ENCODE measurements at places on chromosomes 3 and 15.

DNA sequence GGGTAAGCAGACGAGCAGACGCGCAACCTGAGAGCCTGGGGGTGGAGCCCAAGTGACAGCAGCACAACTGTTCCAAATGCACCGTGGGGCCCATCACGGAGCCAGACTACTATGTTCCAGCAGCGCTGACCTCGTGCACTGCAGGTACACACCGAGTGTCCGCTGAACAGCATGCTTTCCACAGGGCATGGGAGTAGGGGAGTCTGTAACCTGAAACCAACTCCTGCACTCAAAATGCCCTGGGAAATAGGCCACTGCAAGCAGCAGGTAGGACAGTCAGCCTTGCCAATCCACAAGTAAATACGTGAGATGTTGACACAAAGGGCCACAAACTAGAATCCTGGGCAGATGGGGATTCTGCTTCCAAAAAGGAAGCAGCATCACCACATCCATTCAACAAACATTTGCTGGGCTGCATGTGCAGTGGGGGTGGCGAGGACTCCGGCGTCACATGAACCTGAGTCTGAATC lies 73.9 kb downstream of the TBC1D2B start:
- no peak for DNase-seq

DNA sequence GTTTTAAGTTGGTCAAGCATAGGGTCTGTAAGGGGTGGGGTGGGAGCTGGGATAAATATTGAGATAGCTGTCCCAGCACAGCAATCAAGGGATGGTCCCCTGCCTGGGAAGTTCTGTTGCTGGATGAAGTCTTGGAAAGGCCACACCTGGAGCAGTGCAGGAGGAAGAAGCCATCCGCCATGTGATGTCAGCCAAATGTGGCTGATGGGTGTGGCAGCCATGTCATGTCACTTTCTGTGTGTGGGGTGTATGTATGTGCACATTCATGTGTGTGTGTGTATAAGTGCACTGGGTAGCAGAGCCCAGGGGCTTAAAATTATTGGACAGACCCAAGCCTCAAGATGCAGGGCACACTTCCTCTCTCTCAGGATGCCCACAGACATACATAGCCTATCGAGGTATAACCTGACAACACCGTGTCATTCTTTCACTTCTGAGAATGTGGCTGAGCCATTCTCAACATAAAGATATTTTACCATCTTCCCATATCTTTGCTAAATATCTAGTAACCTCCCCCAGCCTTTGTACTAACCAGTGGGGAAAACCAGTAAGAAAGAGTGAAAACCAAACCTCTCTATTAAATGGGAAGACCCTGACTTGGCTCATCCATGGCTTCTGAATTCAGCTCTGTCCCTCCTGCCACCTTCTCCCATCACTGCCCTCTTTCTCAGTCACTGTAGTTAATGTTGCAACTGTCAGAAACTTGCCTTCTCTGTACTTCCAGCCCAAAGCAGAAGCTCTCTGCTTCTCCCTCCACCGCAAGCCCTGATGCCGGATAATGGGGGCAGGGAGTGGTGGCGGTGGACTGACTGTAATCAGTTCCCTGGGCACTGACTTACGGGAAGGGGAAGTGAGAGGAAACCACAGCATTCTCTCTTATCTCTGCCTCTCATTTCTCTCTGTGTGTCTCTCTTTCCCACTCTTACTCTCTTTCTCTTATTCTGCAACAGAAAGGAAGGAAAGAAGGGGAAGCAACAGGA lies 11.2 kb downstream of the TNFSF10 start:
- DNase-seq = no peak

- DNase-seq = no peak
Observed at GRCh38 chr15:58260205-58260724, 122.1 kb downstream of the AQP9 start.

DNA sequence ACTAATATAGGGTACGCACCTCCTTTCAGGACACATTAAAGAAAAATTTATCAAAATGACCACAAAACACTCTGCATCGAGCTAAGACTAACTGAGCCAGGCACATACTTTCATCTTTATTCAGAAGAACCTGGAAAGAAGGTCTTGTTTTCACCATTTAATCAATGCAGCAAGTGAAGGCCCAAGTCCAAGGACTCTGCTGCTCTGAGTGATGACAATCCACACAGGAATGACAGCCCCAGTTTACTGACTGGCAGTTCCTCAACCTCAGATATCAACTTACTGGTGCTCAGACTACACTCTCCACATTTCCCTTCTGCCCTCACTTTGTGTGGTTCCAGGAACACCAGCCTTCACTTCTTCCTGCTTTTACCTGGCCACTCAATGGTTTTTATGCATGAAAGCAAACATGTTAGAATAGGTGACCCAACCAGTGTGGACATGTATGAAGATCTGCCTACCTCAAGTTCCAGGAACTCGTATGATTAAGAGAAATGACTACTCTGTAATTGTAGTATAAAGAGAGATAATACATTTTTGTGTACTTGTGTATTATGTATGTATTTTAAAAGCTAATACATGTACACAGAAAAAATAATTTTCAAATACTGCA lies 29.1 kb upstream of the RASA2 start:
- no peak for DNase-seq

DNA sequence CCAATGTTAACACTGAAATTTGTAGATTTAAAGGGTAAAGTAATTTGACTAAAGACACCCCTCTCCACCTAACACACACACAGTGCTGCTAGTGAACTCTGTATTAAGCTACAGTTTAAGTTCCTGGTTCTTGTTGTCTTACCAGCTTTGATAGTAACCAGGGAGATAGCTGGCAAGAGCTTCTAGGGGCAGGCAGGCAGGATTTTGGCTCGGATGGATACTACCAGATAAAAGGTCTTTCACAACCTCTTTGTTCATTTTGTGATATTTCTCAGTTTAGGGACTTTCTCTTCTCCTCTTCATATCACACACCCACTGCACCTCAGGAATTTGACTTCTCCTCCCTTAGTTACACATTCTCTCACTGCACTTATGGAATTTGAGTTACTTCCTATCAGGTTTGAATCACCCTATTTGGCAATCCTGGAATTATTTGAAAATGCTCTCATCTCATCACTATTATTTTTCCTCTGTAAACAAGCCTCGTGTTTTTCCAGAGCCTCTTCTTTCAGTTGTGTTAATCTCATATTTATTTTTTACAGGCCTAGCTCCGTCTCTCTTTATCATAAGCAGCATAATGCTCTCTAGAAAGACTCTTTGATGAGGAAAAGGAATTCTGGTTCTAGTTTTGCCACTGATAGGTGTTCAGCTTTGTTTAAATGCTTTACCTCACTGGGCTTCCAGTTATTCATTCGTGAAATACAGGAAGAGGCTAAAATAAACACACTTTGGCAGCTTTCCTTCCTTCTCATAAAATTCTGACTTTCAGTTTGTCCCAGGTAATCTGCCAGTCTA lies 23.0 kb upstream of the CLDN1 start:
- peak; percentile 94 for DNase-seq

GRCh38 chr3:182509844-182510460 lies 283.4 kb upstream of the ATP11B start:
- no peak for DNase-seq

DNA sequence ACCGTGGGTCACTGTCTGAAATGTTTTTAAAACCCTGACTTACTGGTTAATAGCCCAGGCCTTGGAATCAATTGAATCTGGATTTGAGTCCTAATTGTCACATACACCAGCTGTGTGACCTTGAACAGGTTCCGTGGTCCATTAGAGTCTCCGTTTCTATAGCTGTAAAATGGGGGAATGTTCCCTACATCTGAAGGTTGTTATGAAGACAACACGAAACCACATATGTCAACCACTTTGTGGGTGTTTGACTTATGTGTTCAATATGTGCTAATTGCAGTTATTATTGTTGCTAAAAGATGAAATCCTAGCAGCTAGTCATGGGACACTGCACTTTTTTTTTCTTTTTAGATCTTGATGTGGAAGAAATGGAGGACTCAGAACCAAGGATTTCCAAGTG lies 35.3 kb downstream of the ZBTB38 start:
- peak; percentile 76 for DNase-seq

- no peak for DNase-seq
Observed at GRCh38 chr15:90316139-90316538, 35.9 kb upstream of the ZNF774 start.

DNA sequence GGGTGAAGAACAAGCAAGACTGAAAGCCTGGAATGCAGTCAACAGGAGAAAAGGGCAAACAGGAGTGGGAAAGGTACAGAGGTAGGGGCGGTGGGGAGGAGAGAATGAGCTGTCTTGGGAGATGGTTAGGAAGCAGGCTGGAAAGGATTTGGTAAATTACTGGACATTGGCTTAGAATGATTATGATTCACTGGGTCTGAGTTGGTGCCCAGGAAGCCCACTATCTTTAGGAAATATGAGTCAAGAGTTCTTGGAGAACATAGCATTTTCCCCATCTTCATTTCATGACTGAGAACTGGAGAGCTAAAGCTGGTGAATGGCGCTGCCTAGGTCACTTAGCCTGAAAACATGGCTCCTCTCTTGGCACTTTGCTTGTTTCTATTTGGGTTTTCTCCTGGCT lies 74.7 kb upstream of the C3orf80 start:
- no peak for DNase-seq

GRCh38 chr15:41885321-41885720 lies 8.5 kb downstream of the SPTBN5 start:
- DNase-seq = no peak

- DNase-seq = no peak
Observed at GRCh38 chr3:152096280-152096906, 172.3 kb upstream of the MBNL1 start.

DNA sequence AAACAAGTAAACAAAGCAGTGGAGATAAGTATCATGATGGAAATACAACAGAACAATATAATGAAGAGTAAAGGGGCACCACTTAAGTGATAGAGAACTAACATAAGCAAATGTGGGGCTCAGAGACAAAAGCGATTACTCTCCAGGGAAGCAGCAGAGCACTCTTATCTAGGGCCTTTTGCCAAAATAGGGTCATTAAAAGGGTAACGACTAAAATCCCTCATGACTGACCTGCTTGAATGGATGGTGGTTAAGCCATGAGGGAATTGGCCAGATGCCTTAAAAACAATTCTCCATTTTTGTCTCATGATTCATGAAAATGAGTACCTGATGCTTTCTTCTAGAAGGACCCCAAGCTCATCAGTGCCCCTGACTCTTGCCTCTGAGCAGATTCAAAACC lies 3.2 kb upstream of the SLC7A14 start:
- DNase-seq = no peak

DNA sequence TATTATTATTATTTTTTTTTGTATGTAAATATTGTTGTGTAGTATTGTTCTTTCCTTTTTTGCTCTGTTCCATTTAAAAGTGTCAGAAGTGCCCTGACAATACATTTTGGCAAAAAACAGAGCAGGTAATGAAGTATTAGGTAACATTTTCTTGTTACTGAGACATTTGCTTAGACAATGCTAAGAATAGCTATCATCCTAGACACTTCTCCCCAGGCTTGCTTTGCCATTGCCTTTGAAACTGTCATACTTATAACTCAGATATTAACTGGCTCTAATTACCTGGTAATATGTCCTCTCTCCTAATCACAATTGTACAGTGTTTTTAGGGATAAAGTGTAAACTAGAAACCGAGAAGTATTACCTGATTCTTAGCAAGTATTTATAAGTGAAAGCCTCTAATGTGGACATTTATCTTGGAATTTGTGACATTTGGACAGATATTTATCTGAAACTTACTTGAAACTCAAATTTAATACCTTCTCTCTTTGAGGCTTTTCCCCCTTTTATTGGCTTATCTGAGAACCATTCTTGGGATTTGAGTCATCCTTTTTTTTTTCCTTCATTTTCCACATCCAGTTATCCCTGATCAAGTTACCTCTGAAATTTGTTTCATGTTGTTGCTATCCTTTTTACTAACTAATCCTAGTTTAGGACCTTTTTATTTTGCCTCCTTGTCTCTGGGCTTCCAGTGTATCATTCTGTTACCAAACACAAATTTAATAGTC lies 13.1 kb downstream of the ARIH1 start:
- DNase-seq = no peak

- no peak for DNase-seq
Observed at GRCh38 chr3:170759511-170760173, 110.4 kb downstream of the RPL22L1 start.

DNA sequence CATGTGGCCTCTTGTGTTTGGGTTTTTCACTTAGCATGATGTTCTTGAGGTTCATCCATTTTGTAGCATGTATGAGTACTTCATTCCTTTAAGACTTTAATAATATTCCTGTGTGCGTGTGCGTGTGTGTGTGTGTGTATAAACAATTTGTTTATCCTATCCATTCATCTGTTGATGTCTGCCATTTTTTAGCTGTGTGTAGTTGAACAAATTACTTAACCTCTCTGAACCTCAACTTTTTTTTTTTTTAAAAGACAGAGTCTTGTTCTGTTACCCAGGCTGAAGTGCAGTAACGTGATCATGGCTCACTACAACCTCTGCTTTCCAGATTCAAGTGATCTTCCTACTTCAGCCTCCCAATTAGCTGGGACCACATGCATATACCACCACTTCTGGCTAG lies 47.3 kb downstream of the EBLN2 start:
- no peak for DNase-seq

GRCh38 chr3:115284980-115285379 lies 137.9 kb upstream of the ZBTB20 start:
- peak; percentile 36 for DNase-seq

DNA sequence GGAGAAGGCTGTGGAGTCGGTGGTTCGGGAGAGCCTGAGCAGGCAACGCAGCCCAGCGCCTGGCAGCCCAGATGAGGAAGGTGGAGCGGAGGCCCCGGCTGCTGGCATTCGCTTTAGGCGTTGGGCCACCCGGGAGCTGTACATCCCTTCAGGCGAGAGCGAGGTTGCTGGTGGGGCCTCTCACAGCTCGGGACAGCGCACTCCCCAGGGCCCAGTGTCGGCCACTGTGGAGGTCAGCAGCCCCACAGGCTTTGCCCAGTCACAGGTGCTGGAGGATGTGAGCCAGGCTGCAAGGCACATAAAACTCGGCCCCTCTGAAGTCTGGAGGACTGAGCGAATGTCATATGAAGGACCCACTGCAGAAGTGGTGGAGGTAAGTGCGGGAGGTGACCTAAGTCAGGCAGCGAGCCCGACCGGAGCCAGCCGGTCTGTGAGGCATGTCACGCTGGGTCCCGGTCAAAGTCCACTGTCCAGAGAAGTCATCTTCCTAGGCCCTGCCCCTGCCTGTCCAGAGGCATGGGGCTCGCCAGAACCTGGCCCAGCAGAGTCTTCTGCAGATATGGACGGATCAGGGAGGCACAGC lies 26.7 kb downstream of the SYNM start:
- DNase-seq = no peak

Measured in fibroblast of skin of left quadriceps (primary cell).